OCI-M1 (cell line): ENCODE measurements at places on chromosomes 2 and 18.
A peak's percentile ranks its signal among the peaks of the same experiment; 100 is the strongest.

GRCh38 chr2:58634653-58635370 is 393.7 kb upstream of the FANCL start:
- no peak for DNase-seq

DNA sequence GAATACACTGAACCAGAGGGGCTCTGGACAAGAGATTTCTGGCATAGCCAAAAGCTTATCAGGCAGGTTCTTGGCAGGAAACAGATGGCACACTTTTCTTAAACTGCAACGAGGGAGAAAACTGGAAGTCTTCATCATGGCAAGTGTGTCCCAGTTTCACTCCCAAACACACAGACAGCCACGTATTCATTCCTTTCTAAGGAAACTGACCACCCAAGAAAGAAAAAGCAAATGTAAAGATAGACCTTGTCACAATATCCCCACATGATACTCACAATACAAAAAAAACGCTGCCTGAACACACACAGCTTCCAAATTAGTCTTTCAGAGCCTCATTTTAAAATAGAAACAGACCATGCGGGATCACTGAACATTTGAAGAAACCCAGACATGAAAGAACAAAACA is 40.6 kb upstream of the RTTN start:
- DNase-seq, result peak; percentile 5

DNA sequence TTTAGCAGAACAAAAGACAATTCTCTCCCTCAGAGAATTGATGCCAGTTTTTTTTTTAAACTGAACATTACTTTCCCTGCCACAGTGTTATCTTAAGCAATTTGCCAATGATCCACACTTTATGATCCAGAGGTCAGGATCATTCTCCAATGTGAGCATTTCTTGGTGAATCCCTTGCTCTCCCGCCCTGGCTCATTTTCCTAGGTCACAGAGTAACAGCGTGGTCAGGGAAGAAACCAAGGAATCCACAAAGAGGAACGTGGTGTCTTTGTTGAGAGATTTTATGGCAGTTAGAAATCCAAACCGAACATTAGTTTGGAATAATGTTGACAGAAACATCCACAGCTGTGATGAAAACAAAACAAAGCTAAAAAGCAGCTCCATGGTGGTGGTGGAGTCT is 250.3 kb downstream of the TTC32 start:
- DNase-seq, result no peak

DNA sequence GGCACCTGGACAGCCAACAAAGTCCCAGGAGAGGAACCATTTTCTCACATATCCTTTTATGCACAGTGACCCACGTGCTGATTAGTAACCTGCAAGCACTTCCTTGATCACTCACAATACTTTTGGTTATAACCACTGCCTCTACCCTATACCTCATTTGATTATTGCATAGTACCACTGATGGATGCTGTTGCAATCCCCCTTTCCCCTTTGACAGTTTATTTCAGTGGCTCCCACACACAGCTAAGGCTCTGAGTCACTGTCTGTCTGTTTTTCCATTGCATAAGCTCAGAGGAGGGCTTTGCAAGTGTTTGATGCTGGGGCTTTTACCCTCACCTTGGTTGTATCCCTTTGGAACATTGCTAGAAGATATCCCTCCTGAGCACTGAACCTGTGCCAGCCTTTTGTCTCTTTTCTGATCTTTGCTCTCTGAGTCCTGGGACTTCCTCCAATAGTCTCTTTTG is 101.7 kb upstream of the RBBP8 start:
- DNase-seq, result peak; percentile 59
